ENCODE measurements at places on chromosomes 7 and 10.

DNA sequence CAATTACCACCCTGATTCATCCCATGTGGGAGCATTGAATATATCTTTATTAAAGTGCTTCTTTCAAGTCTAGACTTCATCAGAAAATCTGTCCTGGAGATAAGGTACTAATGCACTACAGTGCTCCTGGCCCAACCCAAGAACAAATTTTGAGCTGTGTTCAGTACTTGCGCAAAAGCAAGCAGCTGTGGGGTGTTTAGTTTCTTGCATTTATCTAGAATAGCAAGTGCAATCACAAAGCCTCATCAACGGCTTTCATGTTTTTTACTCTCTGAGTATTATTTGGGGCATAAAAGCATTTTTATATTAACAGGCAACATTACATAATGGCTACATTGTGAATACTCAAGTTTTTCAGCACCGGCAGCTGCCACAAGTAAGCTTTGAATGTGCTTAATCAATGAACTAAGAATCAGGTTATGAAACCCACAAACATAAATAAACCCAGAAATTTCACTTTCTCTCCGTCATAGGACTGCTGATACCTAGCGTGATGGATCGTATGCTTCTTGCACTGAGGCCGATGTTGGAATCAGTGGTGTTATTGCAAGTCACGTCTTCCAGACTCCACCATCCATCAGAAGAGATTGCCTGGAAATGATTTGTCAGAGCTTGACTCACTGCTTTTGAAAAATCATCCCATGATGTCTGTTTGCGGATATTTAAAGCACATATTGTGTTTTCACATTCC is 113.1 kb downstream of the CTTNBP2 start:
- DNase-seq, result no peak

DNA sequence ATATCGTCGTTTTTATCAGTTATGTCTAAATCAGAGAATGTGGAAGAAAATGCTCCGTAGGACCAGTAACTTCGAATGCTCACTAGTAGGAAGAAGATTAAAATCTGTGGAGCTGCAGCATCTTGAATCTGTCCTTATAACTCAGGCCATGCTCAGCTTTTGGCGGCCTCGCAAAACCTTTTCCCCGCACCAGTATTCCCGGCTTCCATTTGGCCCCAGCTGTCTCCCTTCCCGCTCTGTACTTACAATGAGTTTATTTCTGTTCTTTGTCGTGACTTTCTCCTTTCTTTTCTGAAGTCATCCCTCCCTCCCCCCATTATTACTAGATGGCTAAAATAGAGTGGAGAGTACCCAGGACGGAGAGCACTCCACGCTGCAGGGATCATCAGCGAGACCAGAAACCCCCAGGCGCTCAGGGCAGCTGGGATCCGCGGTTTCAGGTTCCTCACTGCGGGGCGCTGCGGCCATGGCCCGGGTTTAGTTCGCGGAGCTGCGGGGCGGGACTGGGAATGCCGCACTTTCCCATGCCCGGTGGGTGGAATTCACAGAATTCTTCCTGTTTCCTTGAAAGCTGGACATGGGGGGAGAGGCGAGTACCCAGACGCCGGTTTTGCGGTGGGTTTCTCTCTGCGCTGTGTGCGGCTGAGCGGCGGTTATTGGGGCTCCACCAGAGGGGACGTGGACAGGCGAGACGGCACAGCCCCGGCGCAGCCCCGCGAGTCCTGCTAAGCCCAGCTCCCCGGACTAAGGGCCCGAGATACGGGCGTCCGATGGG is 183.5 kb downstream of the POM121L12 start:
- DNase-seq, result no peak

- DNase-seq, result no peak
Observed at GRCh38 chr10:48287417-48288391, 13.2 kb upstream of the FRMPD2 start.

- DNase-seq, result no peak
Observed at GRCh38 chr10:121886997-121887622, 40.7 kb downstream of the ATE1 start.

GRCh38 chr7:29296421-29296820 is 101.8 kb downstream of the CHN2 start:
- no peak for DNase-seq

DNA sequence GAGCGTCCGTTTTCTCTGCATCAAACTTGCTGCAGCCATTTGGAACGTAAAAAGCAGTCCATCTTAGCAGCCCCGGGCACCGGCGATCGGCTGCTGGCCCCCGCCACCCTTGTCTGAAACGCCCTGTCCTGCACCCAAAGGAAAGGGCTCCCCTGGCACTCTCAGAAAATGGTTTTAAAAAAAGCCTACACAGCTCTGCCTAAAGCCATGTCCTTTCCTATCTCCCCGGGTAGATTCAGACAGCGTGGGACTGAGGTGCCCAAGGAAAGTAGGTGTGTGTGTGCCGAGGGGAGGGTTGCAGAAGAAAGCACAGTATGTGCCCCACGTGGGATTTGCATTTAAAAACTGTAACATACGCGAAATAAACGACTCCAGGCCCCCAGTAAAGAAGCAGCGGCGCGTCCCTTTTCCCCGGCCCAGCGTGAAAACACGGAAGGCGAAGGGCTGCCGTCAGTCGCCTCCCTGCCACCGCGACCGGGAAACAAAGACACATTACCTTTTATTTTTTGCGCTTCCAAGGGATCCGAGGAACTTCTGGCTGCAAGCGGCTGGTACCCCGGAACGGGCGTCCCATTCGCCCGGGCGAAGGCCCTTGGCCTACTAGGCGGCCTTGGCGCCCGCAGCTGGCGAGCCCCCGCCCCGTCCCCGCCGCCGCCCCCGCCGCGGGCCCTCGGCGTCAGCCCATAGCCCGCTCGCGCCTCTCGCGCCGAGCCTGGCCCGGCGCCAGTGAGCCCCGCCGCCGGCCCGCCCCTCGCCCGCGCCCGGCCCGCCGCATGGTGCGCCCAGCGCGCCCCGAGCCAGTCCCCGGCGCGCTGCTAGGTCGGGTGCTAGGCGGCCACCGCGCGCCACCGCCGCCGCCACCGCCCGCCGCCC is 304.6 kb downstream of the PRPF18 start:
- DNase-seq, result no peak

GRCh38 chr10:111018021-111018420 is 58.8 kb upstream of the ADRA2A start:
- no peak for DNase-seq

- DNase-seq, result no peak
Observed at GRCh38 chr7:105830405-105831301, 45.7 kb downstream of the ATXN7L1 start.

GRCh38 chr10:6053816-6054631 is 8.1 kb downstream of the IL2RA start:
- DNase-seq, result no peak

All from activated CD8-positive, alpha-beta memory T cell treated with anti-CD3 and anti-CD28 coated beads for 4 hours (primary cell).